ENCODE measurements at places on chromosomes 6 and 20.

DNA sequence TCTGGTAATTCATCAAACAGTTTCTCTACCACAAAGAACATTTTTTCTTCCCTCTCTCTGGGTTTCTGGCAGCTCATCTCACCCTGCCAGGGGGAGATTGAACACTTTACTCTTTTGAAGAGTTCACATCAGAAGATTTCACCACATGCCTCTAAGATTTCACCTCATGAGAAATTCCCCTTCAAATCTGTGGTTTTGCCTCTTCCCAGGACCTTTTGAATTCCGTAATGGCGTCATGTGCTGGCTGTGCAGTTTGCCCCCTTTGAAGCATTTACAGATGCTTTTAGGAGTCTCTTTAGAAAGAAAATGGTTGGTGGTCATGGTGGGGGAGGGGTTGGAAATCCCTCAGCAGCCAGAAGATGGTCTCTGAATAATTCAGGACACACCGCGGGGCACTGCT, 486.1 kb downstream of the QKI start:
- DNase-seq: no peak

DNA sequence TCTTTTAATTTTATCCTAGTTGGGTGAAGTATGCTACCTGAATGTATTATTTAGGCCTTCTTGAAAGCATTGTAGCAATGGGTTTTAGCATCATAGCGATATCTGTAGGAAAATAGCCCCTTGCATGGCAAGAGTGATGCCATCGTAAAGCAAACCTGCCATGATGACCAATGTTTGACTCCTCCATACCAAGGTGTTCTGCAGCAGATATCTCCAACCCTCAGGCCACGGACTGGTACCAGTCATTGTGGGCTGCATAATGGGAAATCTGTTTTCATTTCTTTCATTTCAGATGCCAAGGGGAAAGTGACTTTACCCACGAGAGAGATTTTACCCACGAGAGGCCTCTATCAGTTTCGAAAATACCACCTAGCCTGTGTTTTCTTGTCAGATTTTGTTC, 6.2 kb downstream of the TXLNB start:
- no peak for DNase-seq

DNA sequence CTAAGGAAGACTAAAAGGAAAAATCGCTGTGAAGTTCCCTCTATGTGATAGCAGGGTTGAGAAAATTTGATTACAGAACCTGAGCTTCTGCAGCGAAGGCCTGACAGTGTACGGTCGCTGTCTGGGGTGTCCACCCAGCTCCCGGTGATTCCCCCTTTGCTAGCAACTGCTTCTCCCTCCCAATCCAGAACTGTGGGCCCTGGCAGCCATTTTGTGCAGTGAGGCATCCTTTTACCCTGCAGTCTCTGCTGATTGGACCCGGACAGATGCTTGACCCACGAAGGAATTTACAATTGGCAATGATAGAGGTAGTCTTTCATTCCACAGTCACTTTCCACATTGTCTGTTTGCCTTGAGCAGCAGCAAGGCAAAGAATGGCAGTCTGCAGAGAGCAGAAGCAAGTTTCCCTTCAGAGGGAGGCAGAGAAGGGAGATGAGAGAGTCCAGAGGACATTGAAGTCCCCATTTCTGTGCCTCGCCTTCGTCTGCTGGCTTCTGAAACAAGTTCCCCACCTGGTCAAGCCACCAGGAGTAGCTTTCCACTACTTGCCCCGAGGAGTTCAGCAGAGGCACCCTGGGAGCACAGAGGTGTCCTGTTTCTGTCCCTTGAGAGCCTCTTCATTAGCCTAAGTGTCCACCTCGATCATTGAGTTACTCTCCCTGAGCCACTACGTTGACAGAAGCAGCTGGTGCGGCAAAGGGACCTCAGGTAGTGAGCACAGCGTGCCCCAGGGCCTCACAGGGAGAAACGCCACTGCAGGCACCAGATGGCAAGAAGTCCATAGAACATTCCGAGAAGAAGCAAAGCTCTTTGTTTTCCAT, 370.3 kb downstream of the NRN1 start:
- no peak for DNase-seq

GRCh38 chr6:41055149-41055548, 2.1 kb downstream of the APOBEC2 start:
- no peak for DNase-seq

- no peak for DNase-seq
These were observed 28.6 kb downstream of the PPARD start for GRCh38 chr6:35370785-35371493.

DNA sequence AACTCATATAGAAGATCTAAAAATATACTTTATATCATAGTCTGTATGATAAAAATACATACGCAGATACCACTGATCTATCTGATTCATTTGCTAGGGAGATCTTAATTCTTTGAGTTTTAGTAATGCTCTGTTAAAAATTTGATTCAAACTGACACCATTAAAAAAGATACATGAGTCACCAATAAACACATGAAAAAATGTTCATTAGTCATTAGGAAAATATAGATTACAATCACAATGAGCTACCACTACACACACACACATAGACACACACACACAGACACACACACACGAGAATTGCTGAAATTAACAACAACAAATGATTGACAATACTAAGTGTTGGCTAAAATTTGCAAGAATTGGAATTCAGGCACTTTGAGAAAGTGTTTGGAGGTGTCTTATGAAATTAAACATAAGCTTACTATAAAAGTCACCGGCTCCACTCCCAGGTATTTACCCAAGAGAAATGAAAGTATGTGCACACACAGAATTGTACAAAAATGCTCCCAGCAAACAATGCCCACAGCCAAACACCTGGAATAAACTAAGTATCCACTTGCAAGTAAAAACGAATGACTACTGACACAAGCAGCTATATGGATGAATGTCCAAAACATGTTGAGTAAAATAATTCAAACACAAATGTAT, 117.7 kb upstream of the GGTLC1 start:
- no peak for DNase-seq

DNA sequence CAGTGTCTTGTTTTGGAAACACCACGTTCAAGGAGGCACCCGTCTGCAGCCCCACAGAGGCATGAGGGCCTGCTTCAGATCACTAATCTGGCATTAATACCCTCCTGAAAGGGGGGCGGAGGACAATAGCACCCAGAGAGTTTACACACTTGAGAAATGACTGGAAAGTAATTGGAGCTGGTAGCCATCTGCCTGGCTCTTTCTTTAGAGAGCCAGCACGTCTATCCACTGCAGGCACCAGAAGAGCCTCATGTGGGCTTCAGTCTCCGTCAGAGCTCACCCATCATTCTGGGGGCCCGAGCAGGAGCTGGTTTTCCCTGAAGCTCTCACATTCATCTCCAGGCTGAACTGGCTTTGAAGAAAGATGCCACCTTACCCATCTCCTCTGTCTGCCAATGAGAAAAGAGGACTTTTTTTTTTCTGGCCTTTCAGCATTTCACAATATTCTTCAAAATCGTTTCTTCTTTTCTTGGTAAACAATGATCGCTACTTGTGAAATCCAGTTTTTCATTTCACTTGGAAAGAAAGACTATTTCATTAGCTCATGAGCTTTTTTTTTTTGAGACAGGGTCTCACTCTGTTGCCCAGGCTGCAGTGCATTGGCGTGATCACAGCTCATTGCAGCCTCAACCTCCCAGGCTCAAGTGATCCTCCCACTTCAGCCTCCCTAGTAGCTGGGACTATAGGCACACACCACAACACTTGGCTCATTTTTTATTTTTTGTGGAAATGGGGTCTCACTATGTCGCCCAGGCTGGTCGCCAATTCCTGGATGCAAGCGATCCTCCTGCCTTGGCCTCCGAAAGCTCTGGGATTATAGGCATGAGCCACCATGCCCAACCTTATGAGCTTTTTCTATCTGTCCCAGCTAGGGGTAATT, 124.7 kb upstream of the ZNF217 start:
- no peak for DNase-seq

DNA sequence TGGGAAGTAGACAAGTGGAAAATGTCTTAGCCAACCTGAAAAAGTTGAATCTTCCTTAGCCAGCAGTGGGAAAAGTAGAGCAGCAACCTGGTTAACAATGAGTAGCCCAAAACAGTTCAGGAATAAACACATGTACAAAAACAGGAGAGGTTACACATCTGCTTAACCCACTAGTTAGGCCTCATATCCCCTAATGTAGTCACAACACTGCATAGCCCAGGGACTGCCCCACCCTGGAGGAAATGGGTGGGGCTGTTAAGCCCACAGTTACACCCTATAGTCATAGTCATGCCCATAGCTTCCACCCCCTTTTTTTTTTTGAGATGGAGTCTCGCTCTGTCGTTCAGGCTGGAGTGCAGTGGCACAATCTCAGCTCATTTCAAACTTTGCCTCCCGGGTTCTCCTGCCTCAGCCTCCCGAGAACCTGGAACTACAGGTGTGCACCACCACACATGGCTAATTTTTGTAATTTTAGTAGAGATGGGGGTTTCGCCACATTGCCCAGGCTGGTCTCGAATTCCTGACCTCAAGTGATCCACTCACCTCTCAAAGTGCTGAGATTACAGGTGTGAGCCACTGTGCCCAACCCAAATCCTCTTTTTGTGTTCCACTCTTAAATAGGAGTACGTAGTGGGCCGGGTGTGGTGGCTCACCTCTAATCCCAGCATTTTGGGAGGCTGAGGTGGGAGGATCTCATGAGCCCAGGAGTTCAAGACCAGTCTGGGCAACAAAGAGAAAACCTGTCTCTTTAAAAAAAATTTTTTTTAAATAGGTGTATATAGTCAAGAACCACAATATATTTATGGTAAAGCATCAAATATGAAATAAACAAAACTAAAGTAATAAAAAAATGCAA, 24.5 kb downstream of the ILRUN start:
- no peak for DNase-seq

GRCh38 chr20:18404172-18404571, 62.7 kb downstream of the DZANK1 start:
- no peak for DNase-seq

DNA sequence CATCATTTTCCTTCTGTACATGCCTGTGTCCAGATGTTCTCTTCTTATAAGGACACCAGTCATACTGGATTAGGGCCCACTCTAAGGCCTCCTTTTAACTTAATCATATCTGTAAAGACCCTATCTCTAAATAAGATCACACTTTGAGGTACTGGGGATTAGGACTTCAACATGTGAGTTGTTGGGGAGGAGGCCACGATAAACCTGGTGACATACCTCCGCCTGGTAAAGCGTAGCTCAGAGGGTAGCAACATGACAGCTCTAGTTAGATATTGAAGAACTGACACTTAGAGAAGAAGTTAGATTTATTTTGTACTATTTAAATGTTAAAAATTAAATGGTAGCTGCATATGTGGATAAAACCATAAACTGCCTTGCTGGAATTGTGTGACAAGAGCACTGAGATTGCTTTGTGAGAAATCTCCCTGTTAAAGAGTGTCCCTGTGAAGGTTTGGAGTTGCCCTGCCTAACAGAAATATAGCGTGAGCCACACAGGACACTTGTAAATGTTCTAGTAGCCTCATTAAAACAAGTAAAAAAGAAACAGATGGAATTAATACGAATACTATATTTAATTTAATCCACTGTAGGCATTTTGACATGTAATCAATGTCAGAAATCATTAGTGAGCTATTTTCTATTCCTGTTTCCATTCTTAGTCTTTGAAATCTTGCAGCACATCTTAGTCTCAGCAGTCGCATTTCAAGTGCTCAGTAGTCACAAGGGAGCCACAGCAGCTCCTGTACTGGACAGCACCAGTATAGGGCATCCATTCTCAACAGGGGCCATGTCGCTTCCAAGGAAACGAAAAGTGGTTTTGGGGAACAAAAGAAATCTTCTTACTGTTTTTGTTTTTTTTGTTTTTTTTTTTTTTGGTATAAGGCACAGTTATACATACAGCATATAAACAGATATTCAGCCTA, 13.4 kb downstream of the PLCB1 start:
- no peak for DNase-seq
